Heart left ventricle (tissue), 16 donors: ENCODE measurements at places on chromosomes 5 and 9.
A peak's percentile ranks its signal among the peaks of the same experiment; 100 is the strongest.

- no peak for DNase-seq
These were observed 126.5 kb downstream of the MRPL36 start for GRCh38 chr5:1673042-1673677.

DNA sequence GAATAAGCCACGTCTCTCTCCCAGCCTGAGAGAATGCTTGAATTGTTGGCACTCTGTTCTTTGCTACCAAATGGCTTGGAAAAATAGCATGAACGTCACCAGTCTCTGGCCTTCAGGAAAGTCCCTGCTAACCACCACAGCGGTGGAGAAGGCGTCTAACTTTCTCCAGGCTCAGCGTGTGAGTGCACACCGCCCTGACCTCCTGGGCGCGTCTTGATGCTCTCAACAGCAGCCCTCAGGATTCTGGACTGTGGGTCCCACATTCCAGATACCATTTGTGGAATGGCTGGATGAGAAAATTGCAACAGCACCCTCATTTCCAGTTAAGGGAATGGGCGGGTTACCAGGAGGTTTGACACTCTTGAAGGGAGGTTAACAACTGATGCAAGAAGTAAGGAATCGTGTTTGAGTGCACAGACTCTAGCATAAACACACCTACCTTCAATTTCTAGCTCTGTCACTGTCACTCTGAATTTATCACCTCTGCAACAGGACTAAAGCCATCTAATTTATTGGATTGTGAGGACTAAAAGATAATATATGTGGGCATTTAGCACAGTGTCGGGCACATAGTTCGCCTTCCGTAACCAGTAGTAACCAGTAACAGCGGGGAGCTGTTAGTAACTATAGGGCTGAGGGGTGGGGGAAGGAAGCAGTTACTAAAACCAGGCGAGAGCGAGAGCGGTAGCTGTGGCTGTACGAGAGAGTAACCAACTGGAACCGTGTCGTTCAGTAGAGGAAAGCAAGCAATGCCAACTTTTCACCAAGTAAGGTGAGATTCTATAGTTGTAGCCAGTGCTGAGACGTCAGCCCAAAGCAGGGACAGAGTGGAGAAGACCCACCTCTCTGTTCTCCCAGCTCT, 807 bp upstream of the PLGRKT start:
- no peak for DNase-seq

DNA sequence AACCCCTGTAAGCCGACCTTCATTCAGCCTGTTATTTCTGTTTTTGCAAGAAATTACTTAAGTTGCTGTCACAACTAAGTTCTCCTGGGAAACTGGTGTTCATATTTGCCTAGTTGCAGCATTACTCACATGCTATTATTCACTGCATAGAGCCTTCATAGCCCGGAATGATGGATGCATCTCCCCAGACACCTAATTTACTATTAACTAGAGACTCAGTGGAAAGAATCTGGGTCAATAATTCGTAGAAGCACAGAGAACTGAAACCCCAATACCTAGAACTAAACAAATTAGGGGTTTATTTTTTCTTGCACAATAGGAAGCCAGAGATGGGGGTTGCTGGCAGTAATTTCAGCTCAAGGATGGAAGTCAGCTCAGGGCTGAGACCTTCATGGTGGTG, 45.7 kb upstream of the FAM170A start:
- no peak for DNase-seq

- DNase-seq, result no peak
These were observed 46.6 kb downstream of the BNC2 start for GRCh38 chr9:16823906-16824305.

DNA sequence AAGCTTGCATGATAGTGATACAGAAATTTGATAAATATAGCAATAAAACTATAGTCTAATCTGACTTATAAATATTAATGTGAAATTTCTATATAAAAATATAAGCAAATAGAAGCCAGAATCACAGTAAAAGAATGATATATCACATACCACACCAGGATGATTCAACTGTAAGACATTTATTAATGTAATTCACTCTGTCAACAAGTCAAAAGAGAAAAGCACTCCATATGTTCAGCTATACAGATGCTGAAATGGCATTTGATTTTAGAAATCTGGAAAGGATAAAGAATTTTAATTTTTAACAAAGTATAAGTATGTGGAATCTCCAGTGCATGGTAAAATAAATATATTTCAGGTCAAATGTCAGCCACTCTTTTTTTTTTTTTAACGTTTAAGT, 372.4 kb downstream of the KCNN2 start:
- no peak for DNase-seq

DNA sequence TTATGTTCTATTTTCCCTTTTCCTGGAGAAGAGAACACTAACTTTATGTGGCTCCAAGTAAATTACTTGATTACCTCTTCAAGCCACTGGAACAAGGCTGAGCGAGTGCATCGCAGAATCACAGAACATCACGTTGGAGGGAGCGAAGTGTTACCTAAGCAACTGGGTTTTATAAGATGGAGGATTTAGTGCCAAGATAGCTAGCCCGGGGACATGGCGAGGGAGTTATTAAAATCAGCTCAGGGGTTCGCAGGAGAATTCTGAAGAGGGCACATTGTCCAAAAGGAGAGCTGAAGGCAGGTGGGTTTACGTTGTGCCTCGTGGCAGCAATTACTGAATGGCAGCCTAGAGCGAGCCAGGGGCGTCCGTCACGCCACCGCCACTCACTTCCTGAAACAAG, 563.2 kb upstream of the ADAMTS16 start:
- DNase-seq, result no peak

DNA sequence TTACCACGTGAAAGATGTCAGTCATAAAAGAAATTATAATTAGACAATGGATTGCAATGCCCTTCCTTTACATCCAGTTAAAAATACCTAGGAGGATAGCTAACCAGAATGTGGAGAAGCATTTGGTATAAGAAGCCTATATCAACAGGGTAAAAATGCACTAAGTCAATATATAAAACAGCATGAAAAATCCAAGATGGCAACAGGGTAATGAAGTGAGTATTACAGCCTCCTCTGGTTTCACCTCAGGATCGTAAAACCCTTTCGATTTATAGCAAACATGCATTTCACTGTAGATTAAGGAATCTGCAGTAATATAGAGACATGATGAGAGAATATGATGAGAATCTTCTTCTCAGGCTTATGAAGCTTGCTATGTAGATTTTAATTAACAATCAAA, 999.3 kb downstream of the NR2F1-AS1 start:
- no peak for DNase-seq

GRCh38 chr9:18857769-18858168, 175.2 kb downstream of the SAXO1 start:
- no peak for DNase-seq

DNA sequence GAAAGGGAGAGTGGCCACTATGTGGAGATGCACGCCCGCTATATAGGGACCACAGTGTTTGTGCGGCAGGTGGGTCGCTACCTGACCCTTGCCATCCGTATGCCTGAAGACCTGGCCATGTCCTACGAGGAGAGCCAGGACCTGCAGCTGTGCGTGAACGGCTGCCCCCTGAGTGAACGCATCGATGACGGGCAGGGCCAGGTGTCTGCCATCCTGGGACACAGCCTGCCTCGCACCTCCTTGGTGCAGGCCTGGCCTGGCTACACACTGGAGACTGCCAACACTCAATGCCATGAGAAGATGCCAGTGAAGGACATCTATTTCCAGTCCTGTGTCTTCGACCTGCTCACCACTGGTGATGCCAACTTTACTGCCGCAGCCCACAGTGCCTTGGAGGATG, 19.8 kb downstream of the RGMB start:
- no peak for DNase-seq

- DNase-seq, result peak; percentile 54
These were observed 995 bp downstream of the IPPK start for GRCh38 chr9:92668746-92669526.

DNA sequence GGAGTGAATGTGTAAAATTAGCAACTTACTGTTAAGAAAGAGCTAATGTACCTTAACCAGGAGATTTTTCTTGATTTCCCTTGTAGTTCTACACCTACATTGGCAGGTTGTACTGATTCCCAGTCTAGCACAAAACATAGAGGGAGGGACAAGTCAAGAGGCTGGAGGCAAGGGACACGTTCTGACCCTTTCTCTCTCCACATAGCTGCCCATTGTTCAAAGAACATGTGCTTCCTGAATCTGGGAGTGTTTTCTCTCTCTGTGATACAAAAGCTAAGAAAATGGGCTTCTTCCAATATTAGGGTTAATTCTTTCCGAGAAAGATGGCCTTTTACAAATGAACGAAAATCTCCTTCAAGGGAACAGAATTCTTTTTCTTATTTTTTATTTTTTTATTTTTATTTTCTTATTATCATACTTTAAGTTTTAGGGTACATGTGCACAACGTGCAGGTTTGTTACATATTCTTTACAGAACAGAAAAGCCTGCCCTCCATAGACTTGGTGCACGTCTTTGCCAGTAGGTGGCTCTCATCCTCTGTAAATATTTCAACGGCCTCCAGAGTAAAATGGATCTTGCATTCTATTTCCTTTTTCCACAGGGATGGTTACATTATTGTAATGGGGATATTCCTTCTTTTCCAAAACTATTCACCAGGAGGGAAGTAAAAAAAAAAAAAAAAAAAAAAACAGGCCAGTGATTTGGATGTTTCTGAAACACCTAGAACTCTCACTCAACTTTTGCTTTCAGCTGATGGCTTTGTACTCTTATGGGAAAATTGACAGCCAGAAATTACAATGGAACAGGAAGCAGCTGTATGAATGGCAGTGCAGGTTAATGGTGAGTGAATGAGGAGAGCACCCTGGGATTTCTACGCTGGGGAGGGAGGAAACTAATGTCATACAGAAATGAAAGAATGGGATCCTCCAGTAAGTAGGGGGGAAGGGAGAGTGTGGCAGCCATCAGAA, 13.1 kb upstream of the IFNA5 start:
- DNase-seq, result no peak

- no peak for DNase-seq
These were observed 9.3 kb downstream of the SLC25A48 start for GRCh38 chr5:135843571-135844337.

DNA sequence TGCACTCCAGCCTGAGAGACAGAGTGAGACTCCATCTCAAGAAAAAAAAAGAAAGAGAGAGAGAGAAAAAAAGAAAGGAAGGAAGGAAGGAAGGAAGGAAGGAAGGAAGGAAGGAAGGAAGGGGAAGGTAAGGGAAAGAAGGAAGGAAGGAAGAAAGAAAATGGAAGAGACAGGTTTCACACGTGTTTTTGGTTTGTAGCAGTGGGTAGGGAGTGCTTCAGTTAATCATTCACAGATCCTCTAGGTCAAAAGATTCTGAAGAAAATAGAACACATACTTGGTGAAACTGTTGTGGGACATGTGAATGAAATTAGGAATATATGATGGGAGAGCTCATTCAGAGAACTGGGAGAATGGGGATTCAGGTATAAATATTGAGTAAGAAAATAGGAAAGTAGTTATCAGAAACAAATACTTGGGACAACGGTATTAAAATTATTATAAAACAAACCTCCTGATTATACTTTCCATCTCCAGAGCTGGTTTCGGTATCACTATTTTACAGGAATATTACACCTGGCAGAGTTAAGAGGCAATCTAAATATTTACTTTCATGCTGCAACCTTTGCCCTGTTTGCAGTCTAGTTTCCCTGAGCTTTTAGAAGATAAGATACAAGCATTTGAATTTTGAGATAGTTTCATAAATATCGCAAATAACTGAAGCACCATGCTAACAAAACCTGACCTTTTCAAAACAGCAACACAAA, 37.2 kb downstream of the MARVELD2 start:
- DNase-seq, result no peak

DNA sequence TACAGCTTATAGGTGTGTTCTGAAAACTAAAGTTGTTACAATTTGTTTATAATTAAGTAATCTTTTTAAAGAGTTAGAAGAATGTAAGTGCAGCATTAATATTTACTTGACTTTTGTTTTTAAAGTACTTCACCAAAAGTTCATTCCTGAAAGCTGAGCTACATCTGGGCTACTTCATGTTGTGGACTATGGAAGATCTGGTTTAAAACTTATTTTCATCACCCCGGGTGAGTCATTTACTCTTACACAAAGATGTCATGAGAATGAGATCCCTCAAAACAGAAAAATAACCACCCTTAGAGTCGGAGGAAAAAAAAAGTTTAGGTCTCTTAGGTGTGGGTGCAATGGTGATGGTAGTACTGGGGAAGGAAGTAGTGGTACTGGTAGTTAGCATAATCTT, 5.1 kb downstream of the POU5F2 start:
- no peak for DNase-seq

DNA sequence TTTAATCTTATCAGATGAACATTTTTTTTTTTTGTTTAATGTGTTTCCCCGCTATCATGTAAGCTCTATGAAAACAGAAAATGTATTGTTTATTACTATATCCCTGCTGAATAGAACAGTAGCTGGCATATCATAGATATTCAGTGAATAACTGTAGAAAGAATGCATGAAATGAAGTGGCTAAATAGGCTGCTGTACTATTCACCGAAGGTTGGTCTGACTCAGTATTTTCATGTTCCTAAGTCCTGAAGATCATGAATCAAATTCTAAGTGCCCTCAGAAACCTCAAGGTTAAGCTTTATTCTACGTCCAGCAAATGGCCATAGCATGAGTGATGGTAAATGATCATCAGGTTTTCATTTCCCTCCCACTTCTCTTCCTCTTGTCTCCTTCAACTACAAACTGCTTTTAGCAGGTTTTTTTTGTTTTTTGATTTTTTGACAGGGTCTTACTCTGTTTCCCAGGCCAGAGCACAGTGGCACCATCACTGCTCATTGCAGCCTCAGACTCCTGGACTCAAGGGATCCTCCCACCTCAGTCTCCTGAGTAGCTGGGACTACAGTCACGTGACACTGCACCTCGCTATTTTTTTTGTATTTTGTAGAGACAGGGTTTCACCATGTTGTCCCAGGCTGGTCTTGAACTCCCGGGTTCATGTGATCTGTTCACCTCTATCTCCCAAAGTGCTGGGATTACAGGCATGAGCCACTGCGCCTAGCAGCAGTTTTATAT, 19.1 kb upstream of the ZFAND5 start:
- no peak for DNase-seq

DNA sequence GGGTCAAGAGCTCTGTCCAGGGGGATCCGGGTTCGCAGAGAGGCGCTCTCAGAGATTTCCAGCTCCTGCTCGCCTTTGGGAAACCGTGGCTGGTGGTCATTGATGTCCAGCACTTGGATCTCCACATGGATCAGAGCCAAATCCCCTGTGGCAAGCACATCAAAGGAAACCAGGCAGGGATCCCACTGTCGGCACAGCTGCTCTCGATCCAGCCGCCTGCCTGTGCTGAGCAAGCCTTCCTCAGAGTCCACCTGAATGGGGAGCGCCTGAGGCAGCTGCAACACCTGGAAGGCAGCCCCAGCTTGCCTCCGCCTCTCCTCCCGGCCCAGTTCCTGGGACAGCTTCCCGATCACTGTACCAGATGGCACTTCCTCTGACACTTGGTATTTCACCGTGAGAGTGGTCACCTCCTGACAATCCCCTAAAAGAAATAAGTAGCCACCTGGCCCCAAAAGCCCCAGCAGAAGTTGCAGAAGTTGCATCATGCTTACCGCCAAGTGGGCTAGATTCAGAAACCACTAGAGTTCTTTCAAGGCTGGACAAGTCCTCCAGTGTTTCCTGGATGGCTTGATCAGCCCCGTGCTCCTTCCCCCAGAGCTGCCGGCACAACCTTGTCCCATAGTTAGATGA, 520 bp downstream of the PCDH12 start:
- DNase-seq, result peak; percentile 46
